Skeletal muscle cell (primary cell): ENCODE measurements at places on chromosomes 1 and 21.

- DNase-seq, result no peak
These were observed 7.0 kb downstream of the MRPL9 start for GRCh38 chr1:151756291-151756690.

DNA sequence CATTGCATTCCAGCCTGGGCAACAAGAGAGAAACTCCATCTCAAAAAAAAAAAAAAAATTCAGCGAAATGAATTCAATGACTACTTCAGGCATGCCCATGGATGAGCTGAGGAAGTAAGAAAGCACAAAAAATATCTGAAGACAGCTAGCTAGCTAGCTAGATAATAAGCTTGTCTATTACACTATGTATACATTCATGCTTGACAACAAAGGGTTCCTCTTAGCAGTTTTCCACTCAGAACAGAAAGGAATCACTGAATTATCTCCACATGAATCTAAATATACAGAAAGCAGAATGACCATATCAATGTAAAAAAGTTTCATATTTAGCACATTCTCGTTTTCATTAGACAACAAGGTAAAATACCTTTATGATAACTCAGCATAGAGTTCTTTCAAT, 32.1 kb downstream of the USP48 start:
- no peak for DNase-seq

GRCh38 chr1:196002906-196003305, 605.3 kb downstream of the KCNT2 start:
- no peak for DNase-seq

GRCh38 chr21:42460391-42461184, 35.4 kb downstream of the RSPH1 start:
- no peak for DNase-seq

DNA sequence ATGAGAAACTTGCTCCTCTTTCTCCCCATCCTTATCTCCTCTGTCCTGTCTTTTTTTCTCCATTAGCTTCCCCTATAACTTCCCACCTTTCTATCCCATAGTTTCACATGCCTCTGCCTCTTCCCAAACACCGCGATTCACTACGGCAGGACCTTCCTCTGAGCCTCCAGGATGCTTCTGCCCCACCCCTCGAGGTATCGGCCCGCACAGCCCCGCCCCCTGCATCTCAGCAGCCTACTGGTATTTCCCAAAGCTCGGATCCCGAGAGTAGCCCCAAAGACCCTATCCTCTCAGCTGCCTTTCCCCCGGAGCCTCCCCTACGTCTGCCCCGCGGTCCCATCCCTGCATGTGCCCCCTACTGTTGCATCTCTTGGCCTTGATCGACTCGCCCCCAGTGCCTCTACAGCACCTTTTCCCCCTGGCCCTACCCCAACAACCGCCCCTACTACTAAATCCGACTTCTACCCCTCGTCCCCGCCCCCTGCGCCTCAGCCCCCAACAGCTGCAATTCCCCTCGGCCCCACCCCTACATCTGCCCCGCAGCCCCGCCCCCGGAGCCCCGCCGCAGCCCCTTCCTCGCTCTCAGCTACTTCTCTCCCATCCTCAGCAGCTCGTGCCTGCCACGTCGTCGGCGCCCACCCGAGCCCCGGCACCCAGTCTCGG, 512 bp downstream of the PIAS3 start:
- no peak for DNase-seq

GRCh38 chr1:224064150-224064549, 49.8 kb upstream of the FBXO28 start:
- DNase-seq, result no peak

DNA sequence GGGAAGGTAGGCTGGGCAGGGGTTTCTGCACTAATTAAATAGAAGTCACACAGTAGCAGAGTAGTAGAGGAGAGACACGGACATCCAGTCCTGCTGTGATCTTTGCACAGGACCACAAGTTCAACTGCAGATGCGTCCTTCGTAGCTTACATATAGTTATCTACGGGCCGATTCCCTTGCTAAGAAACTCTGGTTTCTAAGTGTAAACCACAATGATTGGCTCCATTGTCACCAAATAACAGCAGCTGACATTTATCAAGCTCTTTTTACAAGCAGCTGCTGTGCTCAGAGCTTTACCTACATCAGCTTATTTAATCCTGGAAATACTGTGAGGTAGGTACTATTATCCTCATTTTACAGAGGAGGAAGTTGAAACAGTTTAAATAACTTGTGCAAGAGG, 3.1 kb downstream of the SLC45A3 start:
- DNase-seq, result no peak

DNA sequence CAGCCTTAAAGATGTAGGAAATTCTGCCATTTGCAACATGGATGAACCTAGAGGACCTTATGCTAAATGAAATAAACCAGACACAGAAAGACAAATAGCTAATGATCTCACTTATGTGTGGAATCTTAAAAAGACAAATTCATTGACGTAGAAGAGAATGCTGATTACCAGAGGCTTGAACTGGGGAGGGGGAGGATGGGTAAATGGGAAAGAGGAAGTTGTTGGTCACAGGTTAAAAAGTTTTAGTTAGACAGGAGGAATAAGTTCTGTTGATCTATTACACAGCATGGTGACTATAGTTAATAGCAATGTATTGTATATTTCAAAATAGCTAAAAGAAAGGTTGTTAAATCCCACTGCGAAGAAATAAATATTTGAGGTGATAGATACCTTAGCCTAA, 62.8 kb downstream of the PKN2 start:
- DNase-seq, result no peak

GRCh38 chr1:76593618-76594017, 273.7 kb upstream of the ST6GALNAC5 start:
- no peak for DNase-seq
